Stimulated activated CD4-positive, alpha-beta T cell treated with anti-CD3 and anti-CD28 coated beads, TNF-alpha, amount 100 ng/mL, for 24 hours (primary cell): ENCODE measurements at places on chromosomes 16 and 17.
A peak's percentile ranks its signal among the peaks of the same experiment; 100 is the strongest.

DNA sequence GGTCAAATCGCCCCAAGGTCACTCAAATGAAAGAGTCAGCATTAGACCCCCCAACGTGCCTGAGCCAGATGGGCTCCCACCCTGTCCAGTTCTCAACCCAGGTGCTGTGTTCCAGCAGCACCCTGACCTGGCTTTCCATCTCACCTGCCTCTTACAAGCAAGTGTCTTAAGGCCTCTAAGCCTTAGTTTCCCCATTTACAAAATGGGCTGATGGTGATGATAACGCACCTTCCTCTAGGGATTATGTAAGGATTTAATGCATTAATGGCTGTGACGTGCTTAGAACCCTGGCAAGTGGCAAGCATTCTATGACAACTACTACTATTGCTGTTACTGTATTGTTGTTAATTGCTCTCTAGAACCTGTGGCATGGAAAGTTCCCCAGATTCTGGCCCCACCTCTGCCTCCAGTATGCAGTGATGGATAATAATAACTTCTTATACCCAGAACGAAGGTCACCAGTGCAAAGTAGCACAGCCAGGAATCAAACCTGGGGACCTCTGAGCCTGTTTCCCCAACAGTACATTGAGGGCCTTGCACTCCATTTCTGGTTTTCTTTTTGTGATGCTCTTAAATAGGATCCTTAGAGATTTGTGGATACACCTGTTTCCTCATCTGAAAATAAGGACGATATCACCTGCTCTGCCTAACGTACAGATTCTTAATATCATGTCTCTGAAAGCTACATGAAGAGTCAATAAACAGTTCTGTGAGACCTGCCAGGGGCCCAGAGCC lies 3.3 kb upstream of the SLC25A39 start:
- DNase-seq: no peak

DNA sequence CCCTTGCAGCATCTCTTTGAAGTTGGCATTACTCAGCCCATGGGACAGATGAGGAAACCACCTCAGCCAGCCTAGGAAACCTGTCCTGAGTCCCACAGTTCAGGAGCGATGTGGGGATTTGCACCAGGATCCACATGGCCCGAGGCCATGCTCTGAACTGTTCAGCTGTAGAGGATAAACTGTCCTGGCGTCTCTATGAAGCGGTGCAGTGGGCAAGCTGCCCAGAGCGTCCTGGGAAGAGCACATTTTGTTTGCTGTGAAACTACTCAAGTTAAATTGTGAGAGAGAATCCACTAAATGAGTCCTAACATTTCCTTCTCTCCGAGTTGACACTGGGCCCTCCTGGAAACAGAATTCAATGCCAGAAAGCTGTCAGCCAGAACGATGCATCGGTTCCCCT lies 276.6 kb upstream of the TNRC6C start:
- DNase-seq: no peak

DNA sequence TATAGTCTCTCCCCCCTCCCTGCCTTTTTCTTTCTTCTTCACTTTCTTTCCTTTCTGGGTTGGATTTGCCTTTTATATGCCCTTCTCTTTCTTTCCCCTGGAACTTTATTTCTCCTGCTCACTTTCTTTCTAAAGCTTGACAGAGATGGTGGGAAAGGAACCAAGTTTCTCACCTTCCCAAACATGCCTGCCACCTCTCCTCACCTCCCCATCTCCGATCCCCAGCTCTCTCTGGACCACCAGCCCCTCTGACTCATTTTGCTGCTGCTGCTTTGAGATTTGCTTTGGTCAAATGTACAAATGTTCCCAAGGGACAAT lies 6.7 kb upstream of the LHX1 start:
- no peak for DNase-seq

DNA sequence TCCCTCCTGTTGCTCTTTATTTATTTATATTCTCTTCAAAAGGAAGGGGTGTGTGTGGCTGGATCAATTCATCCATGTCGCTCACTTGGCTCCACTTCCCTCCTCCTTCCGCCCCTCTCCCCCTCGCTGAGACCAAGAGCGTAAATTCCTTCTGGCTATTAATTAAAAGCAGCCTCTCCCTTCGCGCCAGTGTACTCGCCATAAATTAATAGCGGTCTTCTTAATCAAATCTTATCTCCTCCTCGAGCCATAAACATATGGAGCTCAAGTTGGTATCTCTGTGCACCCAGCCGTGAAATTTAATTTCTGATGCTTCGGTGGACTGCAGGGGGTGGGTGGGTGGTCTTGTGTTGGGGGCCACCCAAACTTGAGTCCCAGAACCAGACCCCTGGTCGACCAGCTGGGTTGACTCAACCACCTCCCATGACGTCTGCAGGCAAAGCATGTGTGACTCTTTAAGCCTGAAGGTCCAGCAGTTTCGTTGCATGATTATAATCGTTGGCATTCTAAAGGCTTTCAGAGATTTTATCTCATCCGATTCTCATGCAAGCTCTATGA lies 57.9 kb downstream of the SDK2 start:
- no peak for DNase-seq

DNA sequence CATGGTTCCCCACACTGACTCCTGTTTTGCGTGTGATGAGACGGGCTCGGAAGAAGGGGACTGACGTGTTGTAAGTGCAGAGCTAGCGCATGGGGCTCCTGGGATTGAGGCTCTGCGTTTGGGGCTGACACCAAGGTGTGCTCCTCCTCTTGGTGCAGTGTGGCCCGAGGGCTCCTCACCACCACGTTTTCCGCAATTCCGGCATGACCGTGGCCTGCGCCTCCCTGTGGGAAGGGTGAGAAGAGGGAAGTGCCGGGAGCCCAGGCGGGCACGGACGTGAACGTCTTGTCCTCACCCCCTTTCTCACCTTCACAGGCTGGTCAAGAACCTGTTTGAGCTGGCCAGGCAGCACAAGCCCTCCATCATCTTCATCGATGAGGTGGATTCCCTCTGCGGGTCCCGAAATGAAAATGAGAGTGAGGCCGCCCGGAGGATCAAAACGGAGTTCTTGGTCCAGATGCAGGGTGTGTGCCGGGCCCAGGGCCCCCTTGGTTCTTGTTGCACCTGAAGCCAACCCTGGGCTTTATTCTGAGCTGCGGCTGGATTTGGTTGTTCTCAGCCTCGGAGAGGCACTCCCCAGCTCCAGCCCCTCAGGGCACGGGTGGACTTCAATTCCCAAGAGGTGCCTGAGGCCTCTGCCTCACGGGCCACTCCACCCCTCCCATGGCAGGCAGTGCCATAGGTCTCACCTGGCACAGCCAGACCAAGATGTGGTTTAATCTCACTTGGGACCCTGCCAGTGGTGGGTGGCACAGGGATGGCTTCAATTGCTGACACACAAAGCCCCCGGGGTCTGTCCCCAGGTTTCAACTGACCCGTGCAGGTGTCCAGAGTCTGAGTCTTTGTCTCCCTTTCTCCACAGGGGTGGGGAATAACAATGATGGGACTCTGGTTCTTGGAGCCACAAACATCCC lies 8.9 kb downstream of the VPS4A start:
- DNase-seq: no peak

DNA sequence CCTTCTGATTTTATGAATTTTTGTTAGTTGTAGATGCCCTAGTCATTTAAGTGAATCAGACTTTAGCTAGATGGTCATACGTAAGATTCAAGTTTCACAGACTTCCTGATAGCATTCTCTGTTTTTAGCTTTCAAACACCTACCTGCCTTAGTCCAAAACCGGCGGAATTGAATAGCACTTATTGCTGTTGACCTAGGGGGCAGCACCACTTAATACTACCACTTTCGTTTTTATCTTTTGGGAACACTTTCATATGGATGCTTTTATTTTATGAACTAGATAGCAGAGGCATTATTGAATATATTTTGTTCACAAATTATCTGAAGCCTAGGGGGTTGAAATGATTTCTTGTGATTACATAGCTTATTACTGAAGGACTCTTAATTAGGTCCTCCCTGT lies 31.5 kb downstream of the TADA2A start:
- DNase-seq: no peak

DNA sequence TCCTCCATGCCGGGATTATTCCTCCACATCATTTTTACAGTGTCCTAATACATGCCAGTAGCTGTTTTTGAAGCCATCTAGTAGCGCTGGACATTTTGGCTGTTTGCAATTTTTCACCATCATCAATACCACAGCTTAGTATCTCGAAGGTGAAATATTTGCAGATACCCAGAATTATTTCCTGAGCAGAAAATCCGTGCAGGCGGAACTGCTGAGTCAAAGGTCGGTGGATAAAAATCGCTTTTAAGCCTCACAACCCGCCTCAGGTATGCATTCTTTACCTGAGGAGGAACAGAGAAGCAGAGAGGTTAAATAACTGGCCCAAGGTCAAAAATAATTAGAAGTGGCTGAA lies 584 bp upstream of the TNRC6A start:
- no peak for DNase-seq

DNA sequence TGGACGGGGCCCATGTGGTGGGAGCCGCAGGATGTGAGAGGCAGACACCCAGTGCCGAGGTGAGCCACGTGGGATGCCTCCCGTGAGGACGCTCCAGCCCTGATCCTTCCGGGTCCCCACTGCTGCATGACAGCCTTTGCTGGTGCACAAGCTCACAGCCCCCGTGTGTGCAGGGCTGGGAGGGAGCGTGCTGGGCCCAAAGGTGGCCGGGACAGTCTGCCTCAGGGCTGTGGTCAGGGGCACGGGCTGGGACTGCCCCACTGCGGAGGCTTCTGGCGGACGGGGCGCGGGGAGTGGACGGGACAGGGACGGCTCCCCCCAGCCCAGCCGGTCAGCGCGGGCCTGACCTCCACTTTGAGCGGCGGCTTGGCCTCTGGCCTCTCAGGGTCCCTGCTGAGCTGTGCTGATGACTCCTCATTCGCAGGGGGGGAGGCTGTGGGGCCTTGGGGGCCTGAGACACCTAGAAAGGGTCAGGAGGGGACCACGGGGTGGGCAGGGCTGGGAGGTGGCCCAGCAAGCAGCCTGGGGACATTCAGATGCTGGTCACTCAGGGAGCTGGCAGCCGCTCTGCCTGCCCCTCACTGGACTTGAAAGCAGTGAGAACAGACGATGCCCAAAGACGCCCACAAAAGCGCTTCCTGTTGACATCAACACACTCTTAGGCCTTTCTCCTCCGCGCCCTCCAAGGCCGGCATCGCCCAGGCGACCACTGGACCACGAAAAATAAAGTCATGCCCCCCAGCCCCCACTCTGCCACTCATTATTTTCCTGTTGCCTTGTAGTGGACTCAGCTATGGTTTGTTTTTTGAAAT lies 9.3 kb upstream of the METRNL start:
- DNase-seq: no peak

DNA sequence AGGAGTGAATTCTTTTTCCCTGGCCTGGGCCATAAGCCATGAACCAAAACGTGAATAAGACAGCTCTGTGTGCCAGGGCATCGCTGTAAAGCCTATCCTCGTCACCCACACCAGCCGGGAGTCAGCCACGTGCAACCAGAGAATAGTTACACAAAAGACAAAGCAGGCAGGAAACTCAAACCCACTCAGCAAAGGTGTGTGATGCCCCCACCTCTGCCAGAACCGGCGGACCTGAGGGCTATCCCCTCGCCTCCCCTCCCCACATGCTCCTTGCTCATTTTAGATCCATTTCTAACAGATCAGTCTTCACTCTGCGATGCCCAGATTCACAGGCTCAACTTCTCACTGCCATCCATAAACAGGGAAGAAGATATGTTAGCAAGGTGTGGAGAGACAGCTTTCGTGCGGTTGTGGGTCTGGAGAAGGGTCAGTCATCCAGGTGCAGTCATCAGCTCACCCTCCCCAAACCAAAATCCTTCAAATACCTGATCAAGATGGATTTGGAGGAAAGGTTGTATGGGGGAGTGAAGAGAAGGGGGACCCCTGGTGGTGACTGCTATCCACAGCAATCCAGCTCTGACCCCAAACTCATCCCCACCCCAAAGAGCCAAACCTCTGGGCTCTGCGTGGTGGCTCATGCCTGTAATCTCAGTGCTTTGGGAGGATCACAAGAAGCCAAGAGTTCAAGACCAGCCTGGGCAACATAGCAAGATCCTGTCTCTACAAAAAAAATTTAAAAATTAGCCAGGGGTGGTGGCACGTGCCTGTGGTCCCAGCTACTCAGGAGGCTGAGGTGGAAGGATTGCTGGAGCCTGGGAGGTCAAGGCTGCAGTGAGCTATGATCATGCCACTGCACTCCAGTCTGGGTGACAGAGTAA lies 219.2 kb downstream of the C16orf78 start:
- peak; percentile 24 for DNase-seq

GRCh38 chr17:56880571-56880970 lies 33.3 kb downstream of the TRIM25 start:
- no peak for DNase-seq

DNA sequence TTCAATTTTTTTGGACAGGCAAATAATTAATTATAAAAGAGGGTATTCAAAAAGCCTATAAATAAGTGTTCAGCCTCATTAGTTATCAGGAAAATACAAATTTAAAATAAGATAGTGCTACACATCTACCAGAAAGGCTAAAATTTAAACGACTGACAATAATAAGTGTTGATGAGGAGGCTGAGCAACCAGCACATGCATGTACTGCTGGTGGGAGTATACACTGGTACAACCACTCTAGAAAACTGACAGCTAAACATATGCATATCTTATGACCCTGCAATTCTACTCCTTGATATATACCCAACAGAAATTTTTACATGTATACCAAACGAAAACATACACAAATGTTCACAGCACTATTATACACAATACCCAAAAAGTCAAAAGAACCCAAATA lies 27.1 kb downstream of the XPO6 start:
- no peak for DNase-seq

DNA sequence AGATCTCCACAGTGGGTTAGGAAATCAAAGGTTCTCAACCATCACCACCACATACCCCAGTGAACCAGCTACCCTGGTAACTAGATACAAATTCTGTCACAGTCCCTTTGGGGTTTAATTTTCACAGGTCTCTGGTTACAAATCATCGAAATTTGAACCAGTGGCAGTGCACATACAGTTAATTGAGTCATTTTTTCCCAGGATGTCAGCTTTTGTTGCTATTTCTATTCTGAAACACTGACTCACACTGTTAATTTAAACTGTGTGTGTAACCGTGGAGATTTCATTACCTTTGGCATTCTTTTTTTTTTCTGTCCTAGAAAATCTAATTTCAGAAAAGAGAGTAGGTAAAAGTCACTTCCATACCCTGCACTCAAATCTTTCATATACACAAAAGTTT lies 511.5 kb downstream of the TOX3 start:
- DNase-seq: no peak

DNA sequence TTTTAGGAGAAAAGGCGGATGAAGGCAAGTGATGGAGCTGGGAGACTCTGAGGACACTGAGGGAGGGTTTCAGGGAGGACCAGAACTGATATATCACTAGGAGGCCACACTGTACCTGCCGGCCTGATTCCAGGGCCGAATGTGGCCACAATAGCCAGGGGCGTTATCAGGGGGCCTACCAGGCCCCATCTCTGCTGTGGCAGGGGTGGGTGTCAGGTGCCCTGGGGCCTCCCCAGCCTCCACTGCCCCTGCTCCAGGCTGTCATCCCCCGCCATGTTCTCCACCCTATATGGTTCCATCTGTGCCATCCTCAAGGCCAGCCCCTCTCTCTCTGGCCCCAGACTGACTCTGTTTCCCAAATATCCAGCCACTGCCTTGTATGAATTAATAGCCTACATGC lies 246.5 kb downstream of the GSG1L start:
- no peak for DNase-seq

- no peak for DNase-seq
Observed at GRCh38 chr17:6427279-6427781, 7.6 kb downstream of the AIPL1 start.
